ENCODE measurements at places on chromosomes 6 and 20.

DNA sequence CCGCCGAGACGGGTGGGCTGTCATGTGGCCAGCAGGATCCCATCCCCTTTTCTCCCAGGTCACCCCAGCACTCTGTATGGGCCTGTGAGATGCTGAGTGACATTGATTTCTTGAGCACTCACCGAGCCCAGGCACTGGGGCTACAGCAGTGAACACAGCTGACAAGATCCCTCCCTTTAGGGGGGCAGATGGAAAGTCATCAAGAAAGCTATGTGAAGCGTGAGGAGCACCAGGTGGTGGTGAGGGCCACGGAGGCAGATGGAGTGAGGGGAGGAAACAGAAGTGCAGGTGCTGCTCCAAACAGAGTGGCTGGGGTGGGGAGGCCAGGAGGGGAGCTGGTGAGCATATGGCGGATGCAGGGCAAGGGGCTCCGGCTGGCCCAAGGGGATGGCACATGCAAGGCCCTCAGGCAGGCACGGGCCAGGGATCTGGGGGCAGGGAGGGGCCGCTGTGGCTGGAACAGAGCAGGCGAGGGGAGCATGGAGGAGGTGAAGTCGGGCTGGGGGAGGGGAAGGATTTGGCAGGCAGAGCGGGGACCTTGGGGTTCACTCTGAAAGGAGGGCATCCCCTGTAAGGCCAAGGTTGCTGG, 184.0 kb downstream of the BMP7 start:
- no peak for DNase-seq

DNA sequence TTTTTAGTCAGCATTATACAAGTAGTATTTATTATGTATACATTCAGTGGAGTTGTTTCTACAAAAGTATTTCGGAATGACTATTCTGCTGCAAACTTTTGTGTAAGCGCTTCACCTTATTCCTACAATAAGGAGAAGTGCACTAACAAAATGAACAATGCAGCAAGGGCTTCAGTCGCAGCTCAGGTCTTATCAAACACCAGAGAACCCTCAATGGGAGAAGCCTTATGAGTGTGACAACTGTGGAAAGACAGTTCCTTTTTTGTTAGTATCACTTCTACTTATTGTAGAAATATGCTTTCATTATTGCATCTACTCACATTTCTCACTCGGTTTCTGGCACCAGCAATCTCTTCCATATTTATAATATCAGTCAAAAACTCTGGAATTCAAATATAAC, 18.8 kb downstream of the ZKSCAN3 start:
- DNase-seq = no peak

DNA sequence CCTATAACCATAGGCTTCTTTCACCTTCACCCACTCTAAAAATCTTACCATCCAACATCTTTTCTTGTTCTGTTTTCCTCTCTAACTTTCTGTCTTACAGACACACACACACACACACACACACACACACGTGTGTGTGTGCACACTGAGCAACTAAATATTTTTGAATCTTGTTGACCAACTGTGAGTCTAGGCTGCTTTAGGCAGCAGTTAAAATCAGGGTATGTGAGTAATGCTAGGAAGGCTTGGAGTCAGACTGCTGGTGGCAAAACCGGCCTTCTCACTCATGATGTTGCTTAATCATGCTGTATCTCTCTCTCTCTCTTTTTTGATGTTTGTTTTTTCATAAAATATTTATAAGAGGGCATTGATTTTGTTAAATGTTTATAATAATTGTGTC, 103.1 kb upstream of the TBX18 start:
- no peak for DNase-seq

DNA sequence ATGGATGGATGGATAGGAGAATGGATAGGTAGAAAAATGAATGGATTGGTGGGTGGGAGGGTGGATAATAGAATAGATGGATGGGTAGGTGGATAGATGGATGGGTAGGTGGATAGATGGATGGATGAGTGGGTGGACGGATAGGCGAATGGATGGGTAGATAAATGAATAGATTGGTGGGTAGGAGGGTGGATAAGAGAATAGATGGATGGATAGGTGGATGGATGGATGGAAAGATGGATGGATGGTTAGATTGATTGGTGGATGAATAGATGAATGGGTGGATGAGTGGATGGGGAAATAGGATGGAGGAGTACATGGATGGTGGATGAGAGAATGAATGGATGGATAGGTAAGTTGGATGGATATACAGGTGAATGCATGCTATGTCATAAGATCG, 110.5 kb downstream of the CEBPB start:
- no peak for DNase-seq

- DNase-seq = no peak
These were observed 733 bp upstream of the PSORS1C2 start for GRCh38 chr6:31139599-31139998.

DNA sequence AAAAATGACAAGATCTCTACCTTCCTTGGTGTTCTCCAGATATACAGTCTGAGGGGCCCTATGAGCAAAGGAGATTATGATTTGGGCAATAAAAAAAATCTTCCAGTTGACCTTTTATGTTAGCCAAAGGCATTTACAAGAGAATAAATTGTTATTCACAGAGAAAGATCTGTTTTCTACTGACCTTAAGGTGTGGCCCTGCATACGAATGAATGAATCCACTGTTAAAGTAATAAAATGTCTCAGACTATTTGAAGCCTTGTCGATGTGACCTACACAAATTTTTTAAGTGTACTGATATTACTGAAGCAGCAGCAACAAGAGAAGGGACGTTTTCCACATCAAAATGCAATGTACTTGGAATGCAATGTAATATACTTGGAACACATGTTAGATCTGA, 95.9 kb upstream of the SSTR4 start:
- no peak for DNase-seq

DNA sequence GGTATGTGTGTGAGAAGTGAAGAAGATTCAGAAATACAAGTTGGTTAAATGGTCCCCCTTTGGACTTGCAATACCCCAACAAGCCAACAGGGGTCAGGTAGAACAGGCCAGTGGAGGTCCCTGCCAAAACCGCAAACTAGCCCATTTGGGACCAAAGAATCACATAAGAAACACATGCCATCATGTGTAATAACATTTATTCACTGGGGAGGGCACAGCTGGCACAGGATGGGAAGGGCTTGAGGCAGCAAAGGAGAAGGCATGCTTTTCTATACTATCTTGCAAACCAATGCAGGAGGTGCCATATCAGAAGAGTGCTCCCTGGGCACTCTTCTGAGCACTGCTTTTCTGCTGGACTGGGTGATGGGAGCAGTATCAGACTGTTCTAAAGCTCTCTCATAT, 116.1 kb upstream of the TRAF3IP2 start:
- DNase-seq = peak; percentile 20

DNA sequence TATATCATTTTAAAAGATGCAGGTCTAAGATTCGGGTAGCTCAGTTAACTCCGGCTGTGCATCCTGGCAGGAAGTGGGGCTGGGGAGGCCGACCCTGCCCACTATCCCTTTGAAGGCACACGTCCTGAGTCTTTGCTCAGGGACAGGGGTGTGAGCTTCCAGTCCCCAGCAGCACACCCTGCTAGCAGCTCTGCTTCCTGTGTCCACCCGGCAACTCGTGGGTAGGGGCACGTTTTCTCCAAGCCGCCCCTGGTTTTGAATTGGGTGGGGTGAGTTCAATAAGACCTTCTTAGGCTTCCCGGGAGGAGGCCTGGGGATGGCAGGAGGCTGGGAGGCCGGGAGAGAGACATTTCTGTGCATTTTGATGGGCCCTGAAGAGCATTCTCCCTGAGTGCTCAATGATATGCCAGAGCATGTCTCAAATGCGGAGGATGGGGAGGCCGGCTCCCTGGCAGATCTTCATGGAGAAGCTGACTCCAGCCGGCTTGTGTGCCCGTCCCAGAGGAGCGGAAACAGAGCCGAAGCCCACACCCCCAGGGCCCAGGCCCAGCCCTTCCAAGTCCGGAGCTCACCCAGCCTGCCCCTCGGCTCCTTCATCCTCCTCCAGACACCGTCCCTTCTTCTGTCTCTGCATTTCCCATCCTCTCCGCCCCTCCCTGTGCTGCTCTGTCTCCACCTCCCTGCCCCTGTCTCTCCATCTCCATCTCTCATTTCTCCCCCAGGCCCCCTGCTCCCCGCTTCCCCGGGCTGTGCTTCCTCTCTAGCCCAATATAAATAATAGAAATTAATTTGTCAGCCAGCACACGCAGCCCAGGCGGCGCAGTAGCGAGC, 36.3 kb upstream of the ZFAND3 start:
- DNase-seq = no peak

- no peak for DNase-seq
These were observed 137.8 kb downstream of the PREX1 start for GRCh38 chr20:48689874-48690571.

- no peak for DNase-seq
These were observed 43.1 kb downstream of the PANK2 start for GRCh38 chr20:3932277-3932676.

DNA sequence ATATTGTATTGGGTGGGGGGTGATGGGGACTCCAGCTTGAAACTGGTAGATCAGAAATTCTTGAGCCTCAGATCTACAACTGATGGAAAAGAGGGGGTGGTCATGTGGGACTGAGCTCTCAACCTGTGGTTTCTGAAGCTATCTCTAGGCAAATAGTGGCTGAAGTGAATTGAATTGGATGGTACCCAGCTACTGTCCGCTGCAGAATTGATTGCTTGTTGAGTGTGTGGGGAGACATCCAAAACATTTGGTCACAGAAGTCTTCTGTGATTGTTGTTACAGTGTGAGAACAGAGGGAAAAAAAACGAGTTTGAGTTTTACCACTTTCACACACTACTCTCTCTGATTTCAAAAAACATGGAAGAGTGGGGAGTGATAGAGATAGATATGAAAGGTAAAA, 14.8 kb downstream of the CDS2 start:
- DNase-seq = no peak

GRCh38 chr20:52004715-52005114, 186.9 kb downstream of the ZFP64 start:
- no peak for DNase-seq

DNA sequence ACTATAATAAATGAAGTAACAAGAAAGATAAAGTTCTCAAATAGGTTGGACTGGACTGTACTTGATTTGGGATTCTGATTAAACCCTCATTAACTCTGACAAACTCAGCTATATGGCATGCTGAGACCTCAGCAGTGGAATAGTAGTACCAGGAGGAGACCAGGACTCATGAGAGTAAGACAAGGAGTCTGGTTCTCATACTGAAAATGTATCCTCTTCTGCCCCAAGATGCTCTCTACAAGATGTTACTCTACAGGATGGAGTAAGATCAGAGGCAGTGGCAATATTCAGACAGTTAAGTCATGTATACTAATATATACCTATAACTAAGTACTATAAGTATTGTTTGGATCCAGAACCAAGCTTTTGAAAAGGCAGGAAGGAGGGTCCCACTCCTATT, 31.9 kb upstream of the SYNCRIP start:
- no peak for DNase-seq

- DNase-seq = no peak
These were observed 17.9 kb downstream of the LAMP5 start for GRCh38 chr20:9532069-9532838.

DNA sequence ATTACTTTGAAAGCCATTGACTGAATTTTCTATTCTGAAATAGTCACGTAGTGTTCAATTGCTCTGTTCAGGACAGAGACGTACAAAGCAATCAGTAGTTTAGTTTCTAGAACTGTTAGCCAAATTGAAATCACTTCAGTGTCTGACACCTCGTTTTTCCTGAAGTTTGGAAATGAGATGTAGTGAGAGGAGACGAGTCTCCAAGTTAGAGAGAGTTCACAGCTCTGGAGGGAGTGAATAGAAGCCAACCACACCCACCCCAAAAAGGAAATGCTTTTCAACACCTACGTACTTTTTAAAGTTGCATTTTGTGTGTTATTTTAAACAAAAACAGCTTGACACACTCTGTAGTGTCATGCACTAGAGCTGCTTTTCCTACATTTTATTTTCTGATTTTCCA, 296.0 kb downstream of the ADGRG6 start:
- DNase-seq = no peak

DNA sequence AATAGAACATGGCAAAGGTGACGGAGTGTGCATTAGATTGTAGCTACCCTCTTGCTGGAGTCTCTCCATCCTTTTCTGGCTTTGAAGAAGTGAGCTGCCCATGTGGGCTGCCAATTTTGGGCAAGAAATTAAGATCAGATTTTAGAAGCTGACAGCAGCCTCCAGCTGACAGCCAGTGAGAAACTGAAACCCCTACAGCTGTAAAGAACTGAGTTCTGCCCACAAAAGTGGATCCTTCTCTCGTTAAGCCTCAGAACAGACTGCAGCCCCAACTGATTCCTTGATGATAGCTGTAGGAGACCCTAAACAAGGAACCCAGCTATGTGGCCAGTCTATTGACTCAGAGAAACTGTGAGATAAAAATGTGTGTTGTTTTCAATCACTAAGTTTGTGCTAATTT, 134.1 kb downstream of the CD109 start:
- no peak for DNase-seq

DNA sequence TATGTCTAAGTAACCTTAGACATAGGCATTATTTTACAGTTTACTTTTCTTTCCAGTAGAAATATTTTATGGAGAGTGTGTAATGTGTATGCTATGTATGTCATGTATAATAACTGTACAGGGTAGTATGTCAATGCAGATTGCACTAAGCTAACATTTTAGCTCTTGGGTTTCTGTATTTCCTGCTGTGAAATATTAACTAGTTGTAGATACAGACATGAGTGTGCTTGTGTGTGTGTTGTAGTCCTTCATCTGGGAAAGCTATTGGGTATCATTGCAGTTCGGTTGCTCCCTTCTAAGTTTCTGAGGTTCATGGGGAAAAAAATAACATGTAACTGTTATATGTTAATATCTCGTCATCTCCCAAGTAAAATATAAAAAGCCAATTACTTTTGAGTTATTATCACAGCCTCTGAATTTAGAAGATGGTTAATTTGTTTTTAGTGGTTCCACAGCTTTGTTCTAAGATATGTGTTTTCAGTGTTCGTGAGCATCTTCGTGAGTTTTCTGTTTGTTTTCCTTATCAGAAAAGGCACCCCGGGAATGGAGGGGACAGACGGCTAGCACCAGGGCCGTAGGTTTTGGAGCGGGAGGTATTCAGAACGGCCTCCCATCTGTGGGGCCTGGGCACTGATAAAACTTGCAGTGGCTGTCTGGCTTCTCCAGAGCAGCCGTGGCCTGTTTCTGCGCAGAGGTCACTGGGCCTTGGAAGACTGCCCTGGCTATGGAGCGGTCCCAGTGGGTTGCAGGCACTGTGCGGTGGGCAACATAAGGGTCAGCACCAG, 215.0 kb downstream of the ARID1B start:
- no peak for DNase-seq

- no peak for DNase-seq
These were observed 2.1 kb downstream of the SLC35B2 start for GRCh38 chr6:44255105-44255808.

GRCh38 chr20:6583134-6583738, 184.2 kb upstream of the BMP2 start:
- no peak for DNase-seq

GRCh38 chr6:32108094-32108627, 977 bp downstream of the TNXB start:
- no peak for DNase-seq

DNA sequence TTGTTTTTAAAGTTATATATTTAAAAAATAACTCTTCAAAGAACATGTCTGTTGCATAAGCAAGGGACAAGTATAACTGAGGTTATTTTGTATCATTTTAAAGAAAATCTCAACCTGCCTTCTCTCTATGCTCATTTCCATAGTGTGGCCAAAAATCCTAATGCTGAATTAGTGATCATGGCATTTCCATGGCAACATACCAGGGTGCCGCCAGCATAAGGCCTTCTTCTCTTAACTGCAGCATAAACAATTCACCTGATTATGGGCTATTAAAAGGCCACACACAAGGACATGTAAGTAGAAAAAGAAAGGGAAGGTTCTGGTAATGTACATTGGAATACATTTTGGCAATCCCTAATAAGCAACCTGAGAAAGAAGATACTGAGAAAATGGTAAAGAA, 95.1 kb upstream of the RNF217 start:
- no peak for DNase-seq

Data from T follicular helper cell (primary cell).